LoVo (cell line): ENCODE measurements at places on chromosomes 3 and 15.

DNA sequence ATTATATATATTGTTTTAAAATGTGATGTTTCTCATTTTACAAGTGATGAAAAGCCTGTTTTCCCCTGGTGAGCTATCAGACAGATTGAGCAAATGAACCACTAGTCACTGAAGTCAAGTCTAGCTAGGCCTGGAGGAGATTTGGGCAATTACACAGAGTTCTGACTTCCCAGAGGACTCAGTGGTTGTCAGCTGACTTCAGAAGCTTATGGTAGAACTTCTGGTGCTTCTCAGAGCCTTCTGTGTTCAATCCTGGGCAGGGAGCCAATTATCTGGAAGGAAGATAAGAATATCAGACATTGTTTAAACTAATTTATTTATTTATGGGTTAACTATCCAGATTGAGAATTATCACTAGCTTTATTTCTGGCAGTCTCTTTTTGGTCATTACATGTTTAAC, 37.7 kb upstream of the NAALADL2 start:
- no peak for DNase-seq

GRCh38 chr3:52451237-52452083, 2.4 kb downstream of the TNNC1 start:
- no peak for DNase-seq

DNA sequence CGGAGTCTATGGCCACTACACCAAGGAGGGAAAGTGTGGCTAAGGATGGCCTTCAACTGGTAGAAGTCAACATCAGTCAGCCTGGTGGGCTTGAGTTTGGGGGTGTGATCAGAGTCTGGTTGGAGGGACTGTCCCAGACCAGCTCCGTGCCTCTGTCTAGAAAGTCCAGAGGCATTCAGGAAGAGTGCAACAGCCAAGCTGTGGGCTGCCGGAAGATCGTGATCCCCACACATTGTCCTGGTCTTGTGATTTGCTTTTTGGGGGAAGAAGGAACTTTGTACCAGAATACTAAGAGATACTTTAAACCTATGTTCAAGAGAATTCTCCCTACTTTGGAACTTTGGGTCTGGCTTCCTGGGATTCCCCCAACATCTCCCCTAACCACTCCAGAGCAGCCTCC, 47.8 kb upstream of the VPS8 start:
- DNase-seq: no peak

GRCh38 chr3:107106907-107107306, 270.3 kb upstream of the CCDC54 start:
- no peak for DNase-seq

GRCh38 chr3:53243165-53243564, 12.7 kb downstream of the TKT start:
- no peak for DNase-seq

DNA sequence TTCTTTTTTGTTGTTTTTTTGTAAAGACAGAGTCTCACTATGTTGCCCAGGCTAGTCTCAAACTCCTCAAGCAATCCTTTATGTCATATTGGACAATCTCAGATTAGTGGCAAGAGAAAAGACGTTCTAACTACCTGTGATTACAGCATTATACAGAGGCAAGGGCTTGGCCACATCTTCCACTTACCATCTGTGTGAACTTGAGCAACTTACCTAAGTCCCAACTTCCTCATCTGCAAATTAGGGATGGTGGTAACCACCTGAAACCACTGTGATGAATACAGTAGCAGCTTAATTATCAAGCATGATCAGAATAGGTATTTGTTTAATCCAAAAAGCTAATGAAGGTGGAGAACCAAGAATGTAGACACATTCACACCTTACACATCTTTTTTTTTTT, 16.1 kb downstream of the LRRC2 start:
- no peak for DNase-seq

- no peak for DNase-seq
Measured at GRCh38 chr3:46607603-46608028, 4.7 kb upstream of the FAM240A start.

DNA sequence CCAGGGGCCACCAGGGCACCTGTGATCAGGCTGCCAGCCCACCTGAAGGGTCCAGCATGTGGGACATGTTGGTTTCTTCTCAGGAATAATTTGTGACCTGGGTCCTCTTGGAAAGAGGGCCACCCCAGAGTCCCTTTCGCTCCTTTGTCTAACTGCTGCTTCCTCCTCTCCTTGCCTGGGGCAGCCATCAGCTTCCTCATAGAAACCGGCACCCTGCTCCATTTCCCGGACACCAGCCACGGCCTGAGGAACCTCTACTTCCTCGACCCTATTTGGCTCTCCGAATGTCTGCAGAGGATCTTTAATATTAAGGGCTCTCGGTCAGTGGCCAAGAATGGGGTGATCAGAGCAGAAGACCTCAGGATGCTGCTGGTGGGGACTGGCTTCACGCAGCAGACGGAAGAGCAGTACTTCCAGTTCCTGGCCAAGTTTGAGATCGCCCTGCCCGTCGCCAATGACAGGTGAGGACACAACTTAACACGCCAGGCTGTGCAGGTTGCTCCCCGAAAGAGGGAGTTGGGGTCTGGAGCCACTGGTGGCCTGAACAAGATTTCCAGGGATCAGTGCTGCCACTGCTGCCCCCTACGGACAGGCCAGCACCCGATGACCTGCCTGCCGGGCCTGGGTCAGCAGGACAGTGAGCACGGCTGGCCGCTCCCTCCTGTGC, 109.7 kb downstream of the LRRK1 start:
- DNase-seq: no peak

GRCh38 chr15:72491768-72492167, 17.6 kb downstream of the ARIH1 start:
- no peak for DNase-seq

GRCh38 chr3:126676919-126677705, 22.2 kb upstream of the TXNRD3 start:
- no peak for DNase-seq

GRCh38 chr15:67266870-67267269, 12.3 kb downstream of the IQCH start:
- no peak for DNase-seq
